Activated T-helper 1 cell treated with anti-CD3 and anti-CD28 coated beads, Interleukin-12 subunit alpha, Interleukin-12 subunit beta, Interleukin-2, Interleukin-4 antibody, amounts not matched to agents 30 ng/mL and 10 ng/mL and 1 ng/mL, durations not matched to agents 14 hours and 24 hours and 36 hours (primary cell): ENCODE measurements at places on chromosomes 3 and 15.

GRCh38 chr3:81793410-81793809 lies 32.0 kb upstream of the GBE1 start:
- H3K4me1 ChIP-seq: no peaks in the 10 kb centered on the region
- H3K27me3 ChIP-seq: no peaks in the 10 kb centered on the region
- no peaks in the 10 kb centered on the region for H3K36me3 ChIP-seq

DNA sequence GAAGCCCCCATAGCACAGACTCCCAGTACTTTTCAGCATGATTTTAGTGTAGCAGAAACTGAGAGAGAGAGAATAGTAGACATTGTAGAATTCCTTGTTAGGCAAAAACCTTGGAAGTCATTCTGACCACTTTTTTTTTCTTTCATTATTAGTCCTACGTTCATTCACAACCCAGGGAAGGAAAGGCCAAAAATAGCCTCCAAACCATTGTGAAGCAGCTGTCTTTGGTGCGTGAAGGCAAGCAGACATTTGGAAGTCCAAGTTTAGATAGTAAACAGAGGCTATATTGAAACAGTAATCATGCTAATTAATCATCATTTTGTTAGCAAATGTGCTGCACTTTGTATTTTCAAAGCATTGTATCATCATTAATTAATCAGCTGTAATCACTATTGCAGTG lies 34.5 kb downstream of the CCDC54 start:
- H3K4me1 ChIP-seq: peaks cover 11% of the 10 kb centered on the region
- peaks cover 3% of the 10 kb centered on the region for H3K36me3 ChIP-seq
- H3K4me3 ChIP-seq: no peak overlapping the region
- no peak overlapping the region for H3K27ac ChIP-seq

DNA sequence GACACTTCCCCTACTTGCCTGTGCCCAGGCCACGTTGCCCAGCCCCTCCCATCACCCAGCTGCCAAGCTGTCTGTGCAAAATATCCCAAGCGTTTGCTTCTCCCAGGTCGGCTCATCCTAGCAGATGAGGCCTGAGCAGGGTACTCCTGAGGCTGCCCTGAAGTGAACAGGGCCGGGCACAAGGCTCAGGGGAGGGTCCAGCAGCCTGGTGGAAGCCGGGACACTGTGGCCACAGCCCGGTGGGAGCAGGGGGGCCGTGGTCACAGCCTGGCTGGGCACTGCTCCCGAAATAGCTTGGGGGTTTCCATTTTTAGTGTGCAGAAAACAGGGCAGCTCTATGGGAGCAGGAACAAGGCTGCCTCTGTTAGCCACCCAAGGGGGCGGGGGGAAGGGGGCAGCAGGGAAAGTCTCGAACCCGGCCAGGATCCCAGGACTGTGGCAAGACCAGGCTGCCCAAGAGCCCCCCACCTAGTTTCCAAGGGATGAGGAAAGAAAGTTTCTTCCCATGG lies 3.4 kb downstream of the PLXNB1 start:
- no peak overlapping the region for H3K4me3 ChIP-seq
- H3K36me3 ChIP-seq: peaks cover 5% of the 10 kb centered on the region

- peaks cover 41% of the 10 kb centered on the region for H3K4me1 ChIP-seq
- DNase-seq: no peak
- H3K27me3 ChIP-seq: no peaks in the 10 kb centered on the region
- no peaks in the 10 kb centered on the region for H3K36me3 ChIP-seq
- peak overlapping the region; percentile 11 for H3K27ac ChIP-seq
These were observed 869 bp downstream of the PLA1A start for GRCh38 chr3:119598410-119599098.

- H3K27ac ChIP-seq: no peak overlapping the region
- no peak overlapping the region for H3K4me3 ChIP-seq
- H3K4me1 ChIP-seq: peaks cover 26% of the 10 kb centered on the region
- H3K36me3 ChIP-seq: peaks cover 27% of the 10 kb centered on the region
These were observed 27.3 kb upstream of the FILIP1L start for GRCh38 chr3:100141586-100141985.

- peaks cover 2% of the 10 kb centered on the region for H3K27me3 ChIP-seq
- no peaks in the 10 kb centered on the region for H3K4me1 ChIP-seq
- no peak overlapping the region for H3K4me3 ChIP-seq
- H3K27ac ChIP-seq: no peak overlapping the region
These were observed 300.6 kb downstream of the SATB1 start for GRCh38 chr3:18124501-18124900.

DNA sequence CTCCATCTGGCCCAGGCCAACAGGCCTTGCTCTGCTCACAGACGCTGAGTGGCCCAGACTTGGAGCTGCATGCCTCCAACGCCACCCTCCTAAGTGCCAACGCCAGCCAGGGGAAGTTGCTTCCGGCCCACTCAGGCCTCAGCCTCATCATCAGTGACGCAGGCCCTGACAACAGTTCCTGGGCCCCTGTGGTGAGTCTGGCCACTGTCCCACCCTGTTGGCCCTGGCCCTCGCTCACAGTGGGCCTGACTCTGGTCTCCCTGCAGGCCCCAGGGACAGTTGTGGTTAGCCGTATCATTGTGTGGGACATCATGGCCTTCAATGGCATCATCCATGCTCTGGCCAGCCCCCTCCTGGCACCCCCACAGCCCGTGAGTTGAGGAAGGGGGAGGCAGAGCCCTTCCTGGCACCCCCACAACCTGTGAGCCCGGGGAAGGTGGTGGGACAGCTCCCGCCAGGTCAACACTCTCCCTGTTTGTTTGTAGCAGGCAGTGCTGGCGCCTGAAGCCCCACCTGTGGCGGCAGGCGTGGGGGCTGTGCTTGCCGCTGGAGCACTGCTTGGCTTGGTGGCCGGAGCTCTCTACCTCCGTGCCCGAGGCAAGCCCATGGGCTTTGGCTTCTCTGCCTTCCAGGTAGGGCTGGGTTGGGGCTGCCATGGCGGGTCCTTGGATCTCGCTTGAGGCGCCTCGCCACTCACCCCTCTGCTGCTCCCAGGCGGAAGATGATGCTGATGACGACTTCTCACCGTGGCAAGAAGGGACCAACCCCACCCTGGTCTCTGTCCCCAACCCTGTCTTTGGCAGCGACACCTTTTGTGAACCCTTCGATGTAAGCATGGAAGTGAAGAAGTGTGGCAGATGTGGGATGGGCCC lies 10.0 kb downstream of the NT5DC2 start:
- DNase-seq: no peak
- H3K27me3 ChIP-seq: no peaks in the 10 kb centered on the region
- H3K4me3 ChIP-seq: no peak overlapping the region
- no peaks in the 10 kb centered on the region for H3K4me1 ChIP-seq

DNA sequence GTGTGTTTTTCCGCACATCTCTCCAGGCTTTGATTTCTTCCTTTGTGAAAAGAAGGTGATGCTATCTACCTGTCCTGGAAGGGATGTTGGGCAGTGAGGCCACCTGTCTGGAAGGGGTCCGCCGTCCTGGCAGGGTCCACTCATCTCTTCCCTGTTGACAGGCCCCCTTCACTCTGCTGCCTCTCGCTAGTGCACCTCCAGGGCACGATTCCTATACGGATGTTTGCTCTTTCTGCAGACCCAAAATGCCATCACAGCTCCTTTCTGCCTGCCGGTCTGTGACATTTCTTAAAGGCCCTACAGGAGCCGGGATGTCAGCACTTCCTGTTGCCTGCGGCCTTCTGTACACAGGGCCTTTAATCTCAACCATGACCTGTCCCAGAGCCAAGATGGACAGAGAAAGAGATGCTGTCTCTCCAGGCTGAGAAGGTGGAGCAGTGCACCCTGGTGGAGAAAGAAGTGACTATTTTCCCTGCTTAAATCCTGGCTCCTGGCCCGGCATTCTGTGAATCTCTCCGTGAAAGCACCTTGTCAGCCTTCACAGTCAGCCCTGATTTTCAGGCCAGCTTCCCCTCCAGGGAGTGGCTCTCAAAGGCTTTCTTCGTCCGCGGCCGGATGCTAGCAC lies 7.4 kb downstream of the FAM3D start:
- H3K27ac ChIP-seq: no peak overlapping the region
- H3K27me3 ChIP-seq: no peaks in the 10 kb centered on the region
- no peak overlapping the region for H3K4me3 ChIP-seq
- H3K4me1 ChIP-seq: no peaks in the 10 kb centered on the region
- H3K36me3 ChIP-seq: no peaks in the 10 kb centered on the region
- no peak for DNase-seq

DNA sequence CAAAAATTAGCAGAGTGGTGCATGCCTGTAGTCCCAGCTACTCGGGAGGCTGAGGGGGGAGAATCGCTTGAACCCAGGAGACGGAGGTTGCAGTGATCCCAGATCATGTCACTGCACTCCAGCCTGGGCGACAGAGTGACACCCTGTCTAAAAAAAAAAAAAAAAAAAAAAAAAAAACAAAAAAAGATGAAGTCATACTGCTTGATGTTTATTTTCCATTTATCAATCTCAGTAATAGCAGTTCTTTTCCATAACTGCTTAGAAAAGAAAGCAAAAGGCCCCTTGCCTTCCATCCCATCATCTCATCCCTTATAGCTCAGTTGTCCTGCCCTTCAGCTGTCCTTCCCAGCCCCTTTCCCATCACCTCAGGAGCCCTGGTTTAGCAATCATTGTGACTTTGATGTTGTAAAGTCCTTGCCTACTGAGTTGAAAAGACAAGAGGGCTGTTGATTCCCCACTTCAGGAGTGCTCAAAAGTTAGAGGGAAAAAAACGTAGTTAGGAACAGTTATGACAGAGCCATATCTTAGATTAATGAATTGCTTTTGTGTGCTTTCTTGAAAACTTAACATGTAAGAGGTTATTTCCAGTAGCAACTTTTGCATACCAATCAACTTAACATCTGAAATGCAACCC lies 18.0 kb upstream of the THRB start:
- no peak overlapping the region for H3K27ac ChIP-seq
- DNase-seq: no peak
- no peaks in the 10 kb centered on the region for H3K4me1 ChIP-seq
- H3K4me3 ChIP-seq: no peak overlapping the region
- no peaks in the 10 kb centered on the region for H3K36me3 ChIP-seq
- H3K27me3 ChIP-seq: no peaks in the 10 kb centered on the region

DNA sequence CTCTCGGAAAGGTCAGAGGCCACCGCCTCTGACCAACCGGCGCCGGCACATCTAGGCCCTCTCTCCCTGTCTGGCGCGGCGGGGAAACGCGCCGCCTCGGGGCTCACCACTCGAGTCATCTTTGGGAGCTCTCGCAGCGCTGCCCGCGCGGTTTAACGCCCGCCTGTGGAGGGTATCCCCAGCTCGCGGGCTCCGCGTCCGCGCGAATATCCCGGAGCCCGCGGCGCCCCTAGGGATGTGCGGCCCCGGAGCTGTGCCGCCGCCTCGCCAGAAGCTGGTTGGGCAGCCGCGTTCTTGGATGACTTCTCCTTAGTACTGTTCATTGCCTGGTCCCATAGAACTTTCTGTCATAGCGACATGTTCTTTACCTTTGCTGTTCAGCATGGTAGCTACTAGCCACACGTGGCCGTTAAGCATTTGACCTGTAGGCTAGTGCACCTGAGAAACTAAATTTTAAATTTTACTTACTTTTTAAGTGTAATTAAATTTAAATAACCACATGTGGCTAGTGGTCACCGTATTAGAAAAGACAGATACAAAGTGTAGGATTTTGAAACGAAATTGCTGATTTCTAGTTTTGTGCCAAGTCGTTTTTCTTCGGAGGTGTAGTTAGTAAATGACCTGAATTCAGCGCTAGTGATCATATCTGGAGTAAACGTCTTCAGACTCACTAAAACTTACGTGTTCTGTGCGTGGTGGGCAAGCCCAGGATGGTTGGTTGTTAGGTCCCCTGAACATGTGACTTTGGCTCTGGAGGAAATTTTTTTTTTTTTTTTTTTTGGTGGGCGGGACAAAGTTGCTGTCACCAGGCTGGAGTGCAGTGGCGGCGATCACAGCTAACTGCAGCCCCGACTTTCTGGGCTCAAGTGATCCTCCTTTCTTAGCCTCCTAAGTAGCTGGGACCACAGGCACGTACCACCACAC lies 835 bp downstream of the ARIH2 start:
- peak; percentile 39 for DNase-seq
- H3K4me3 ChIP-seq: peak overlapping the region; percentile 92
- peaks cover 12% of the 10 kb centered on the region for H3K36me3 ChIP-seq
- no peaks in the 10 kb centered on the region for H3K27me3 ChIP-seq
- peak overlapping the region; percentile 96 for H3K27ac ChIP-seq
- peaks cover 14% of the 10 kb centered on the region for H3K4me1 ChIP-seq

GRCh38 chr3:68056556-68056955 lies 402.1 kb upstream of the SUCLG2 start:
- H3K27ac ChIP-seq: no peak overlapping the region
- H3K4me1 ChIP-seq: peaks cover 50% of the 10 kb centered on the region
- peaks cover 7% of the 10 kb centered on the region for H3K36me3 ChIP-seq

DNA sequence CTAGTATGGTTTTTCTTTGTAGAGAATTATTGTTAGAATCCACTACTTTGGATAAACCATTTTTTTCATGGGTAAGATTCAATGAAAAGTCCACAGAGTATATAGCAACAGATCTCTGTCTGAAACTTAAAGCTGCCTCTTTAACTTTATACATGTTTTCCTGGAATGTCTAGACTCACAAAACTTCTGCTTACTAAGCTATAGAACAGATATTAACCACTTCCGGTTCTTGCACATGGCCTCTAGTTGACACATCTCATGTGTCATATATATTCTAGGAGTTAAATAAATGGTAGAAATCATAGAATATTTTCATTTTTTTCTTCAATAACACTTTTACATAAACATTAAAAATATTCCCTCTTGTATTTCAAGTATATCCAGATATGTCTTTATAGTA lies 1693.9 kb downstream of the SI start:
- H3K4me3 ChIP-seq: no peak overlapping the region
- DNase-seq: no peak
- no peaks in the 10 kb centered on the region for H3K4me1 ChIP-seq
- no peak overlapping the region for H3K27ac ChIP-seq

- H3K4me3 ChIP-seq: no peak overlapping the region
- H3K4me1 ChIP-seq: no peaks in the 10 kb centered on the region
- H3K27me3 ChIP-seq: no peaks in the 10 kb centered on the region
- DNase-seq: no peak
These were observed 667.6 kb downstream of the NAALADL2 start for GRCh38 chr3:175526609-175527280.

GRCh38 chr15:31024330-31024729 lies 32.9 kb upstream of the MTMR10 start:
- H3K36me3 ChIP-seq: no peaks in the 10 kb centered on the region
- no peak overlapping the region for H3K4me3 ChIP-seq
- peaks cover 37% of the 10 kb centered on the region for H3K27me3 ChIP-seq
- no peak for DNase-seq
- no peak overlapping the region for H3K27ac ChIP-seq

GRCh38 chr3:52090131-52090932 lies 34.0 kb upstream of the DUSP7 start:
- no peak for DNase-seq
- H3K27ac ChIP-seq: no peak overlapping the region
- H3K4me3 ChIP-seq: no peak overlapping the region

- H3K36me3 ChIP-seq: peaks cover 16% of the 10 kb centered on the region
- DNase-seq: no peak
- H3K27me3 ChIP-seq: no peaks in the 10 kb centered on the region
- H3K4me3 ChIP-seq: no peak overlapping the region
- no peaks in the 10 kb centered on the region for H3K4me1 ChIP-seq
- no peak overlapping the region for H3K27ac ChIP-seq
These were observed 64.2 kb downstream of the ECT2 start for GRCh38 chr3:172814738-172815137.

- no peaks in the 10 kb centered on the region for H3K4me1 ChIP-seq
- H3K27ac ChIP-seq: no peak overlapping the region
- no peak for DNase-seq
- no peaks in the 10 kb centered on the region for H3K36me3 ChIP-seq
- no peak overlapping the region for H3K4me3 ChIP-seq
These were observed 184.6 kb upstream of the EIF1B start for GRCh38 chr3:40124918-40125317.

- no peak overlapping the region for H3K27ac ChIP-seq
- no peaks in the 10 kb centered on the region for H3K27me3 ChIP-seq
- no peak for DNase-seq
- peaks cover 21% of the 10 kb centered on the region for H3K36me3 ChIP-seq
These were observed 8.0 kb downstream of the TM6SF1 start for GRCh38 chr15:83115410-83115809.
